ENCODE measurements at places on chromosomes 4 and X.

- no peak for DNase-seq
These were observed 9.7 kb downstream of the SOD3 start for GRCh38 chr4:24805067-24805466.

- DNase-seq, result no peak
These were observed 539.6 kb upstream of the DIPK2B start for GRCh38 chrX:45740291-45740690.

GRCh38 chr4:89752932-89753598 lies 83.9 kb downstream of the SNCA start:
- peak; percentile 21 for DNase-seq

GRCh38 chrX:133661962-133662839 lies 246.9 kb upstream of the GPC4 start:
- no peak for DNase-seq

GRCh38 chr4:26766141-26766540 lies 94.5 kb upstream of the STIM2 start:
- DNase-seq, result no peak

GRCh38 chrX:57918750-57919436 lies 8.6 kb upstream of the ZXDA start:
- no peak for DNase-seq

GRCh38 chr4:158621729-158622128 lies 50.0 kb downstream of the C4orf46 start:
- DNase-seq, result no peak

GRCh38 chrX:130539721-130540321 lies 138.0 kb downstream of the RBMX2 start:
- peak; percentile 34 for DNase-seq

GRCh38 chrX:78747489-78747888 lies at the start of gene LPAR4:
Gene LPAR4, plus strand, starts transcription at chrX:78747720. Its CDS starts 7,150 bp downstream, at chrX:78754870.
- no peak for DNase-seq

DNA sequence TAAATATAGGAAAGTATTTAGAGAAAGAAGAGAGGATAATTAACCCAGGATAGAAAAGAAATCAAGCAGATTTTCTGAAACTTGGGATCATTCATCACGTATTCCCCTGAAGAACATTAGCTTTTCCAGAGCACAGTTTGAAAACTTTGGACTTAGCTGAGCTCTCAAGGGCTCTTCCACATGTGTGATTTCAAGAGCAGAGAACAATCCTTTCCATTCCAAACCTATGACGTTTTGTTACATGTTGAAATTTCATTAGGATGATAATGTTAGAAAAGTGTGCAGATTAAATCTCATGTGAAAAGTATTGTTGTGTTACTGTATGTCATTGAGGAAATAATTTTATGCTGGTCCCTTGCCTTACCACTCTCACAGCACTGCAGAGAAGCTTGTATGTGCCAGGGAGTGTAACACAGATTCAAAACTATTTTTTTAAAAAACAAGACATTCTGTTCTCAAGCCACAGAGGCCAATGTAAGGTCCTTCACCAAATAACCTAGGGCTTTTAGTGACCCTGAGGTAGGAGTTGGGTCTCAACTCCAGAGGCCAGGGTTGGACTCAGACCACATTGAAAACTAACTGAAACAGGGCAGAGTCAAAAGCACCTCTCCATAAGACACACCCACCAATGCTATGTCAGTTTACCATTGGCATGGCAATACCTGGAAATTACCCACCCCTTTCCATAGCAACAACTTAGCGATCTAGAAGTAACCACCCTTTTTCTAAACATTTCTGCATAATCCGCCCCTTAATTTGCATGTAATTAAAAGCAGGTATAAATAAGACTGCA lies 141.3 kb downstream of the ANXA5 start:
- no peak for DNase-seq

- DNase-seq, result peak; percentile 94
These were observed 261.2 kb downstream of the TRIML1 start for GRCh38 chr4:188400451-188400850.

DNA sequence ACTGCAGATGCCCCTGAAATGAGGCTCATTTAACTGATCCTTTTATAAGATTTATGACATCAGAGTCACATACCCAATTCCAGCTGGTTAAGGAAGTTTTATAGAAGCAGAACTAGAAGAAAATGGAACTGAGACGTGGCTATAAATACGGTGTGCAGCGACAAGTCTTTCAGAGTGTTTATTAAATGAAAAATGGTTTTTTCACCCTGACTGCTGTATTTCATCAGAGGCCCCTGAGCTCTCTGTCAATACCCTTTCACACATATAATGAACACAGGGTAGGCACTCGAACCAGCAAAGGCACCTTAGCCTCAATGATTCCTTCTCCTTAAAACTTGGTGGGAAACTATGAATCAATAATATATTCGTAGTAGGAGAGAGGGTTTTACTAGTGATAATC lies 380.8 kb upstream of the ANXA10 start:
- no peak for DNase-seq

GRCh38 chr4:26360273-26360672 lies 39.5 kb downstream of the RBPJ start:
- DNase-seq, result no peak

DNA sequence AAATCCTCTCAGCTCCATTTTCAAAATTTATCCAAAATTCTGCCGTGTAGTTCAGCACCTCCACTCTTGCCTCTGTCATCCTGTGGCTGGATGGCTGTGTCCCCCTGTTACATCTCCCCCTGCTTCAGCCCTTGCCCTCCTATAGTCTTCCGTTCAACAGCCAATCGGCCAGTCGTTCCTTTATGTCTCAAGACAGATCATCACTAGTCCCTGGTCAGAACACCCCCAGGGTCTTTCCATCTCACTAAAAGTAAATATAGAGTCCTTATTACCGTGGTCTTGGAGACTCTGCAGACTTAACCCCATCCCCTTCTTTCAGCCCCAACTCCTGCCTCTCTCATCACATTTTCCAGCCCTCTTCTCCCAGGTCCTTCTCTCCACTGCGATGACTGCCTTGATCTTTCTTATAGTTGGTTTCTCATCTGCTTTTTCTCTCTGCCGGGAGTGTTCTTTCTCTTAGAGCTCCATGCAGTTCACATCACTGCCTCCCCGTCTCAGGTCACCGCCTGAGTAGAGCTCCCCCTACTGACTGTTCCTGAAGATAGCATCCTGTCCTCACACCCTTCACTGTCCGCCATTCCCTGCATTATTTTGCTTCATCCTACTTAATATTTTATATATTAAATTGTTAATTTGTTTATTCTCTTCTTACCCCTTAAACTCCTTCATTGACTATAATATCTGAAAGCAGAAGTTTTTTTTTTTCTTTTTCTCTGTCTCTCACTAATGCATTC lies 736.9 kb upstream of the MAGEB2 start:
- DNase-seq, result peak; percentile 37

DNA sequence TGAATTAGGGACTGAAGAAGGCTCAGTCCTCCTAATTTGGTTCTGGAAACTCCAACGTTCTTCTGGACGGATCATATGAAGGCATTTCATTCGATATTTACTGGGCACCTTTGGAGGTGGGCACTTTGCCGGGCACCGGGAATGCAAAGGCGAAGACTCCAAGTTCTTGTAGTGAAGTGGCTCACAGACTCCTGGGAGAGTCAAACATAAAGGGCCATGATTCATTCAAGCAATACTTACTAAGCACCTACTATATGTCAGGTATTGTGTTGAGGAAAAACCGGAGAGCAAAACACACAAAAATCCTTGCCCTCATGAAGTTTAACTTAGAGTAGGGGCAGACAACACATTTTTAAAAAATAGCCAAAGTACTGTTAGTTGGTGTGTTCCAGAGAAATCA lies 17.0 kb upstream of the ERCC6L start:
- DNase-seq, result no peak

DNA sequence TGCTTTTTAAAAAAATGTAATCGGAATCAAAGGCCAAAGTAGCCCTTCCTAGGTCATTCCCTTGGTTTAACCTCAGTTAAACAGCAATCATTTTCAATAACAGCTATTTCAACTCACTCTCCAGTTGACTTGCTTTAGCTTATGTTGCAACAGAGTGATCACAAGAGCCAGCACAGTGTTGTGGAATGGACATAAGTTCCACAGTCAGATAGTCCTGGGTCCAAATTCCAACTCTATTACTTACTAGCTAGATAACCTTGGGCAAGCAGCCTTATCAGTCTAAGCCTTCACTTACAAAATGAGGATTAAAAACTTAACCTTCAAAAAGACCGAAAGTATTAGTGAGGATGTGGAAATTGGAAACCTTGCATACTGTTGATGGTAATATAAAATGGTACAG lies 9.2 kb upstream of the GPC3 start:
- no peak for DNase-seq

DNA sequence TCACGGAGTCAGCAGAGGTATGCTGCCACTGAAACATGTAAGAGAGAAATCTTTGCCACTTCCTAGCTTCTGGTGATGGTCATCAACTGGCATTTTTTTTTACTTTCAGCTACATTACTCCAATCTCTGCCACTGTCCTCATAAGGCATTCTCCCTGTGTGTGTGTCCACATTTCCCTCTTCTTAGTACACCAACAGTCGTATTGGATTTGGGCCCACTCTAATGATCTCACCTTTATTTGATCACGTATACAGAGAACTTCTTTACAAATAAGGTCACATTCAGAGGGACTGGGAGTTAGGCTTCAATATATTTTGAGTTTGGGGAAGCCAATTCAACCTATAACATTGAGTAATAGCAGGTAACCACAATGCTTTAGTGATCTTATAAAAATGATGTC lies 649.1 kb downstream of the GRID2 start:
- DNase-seq, result no peak

GRCh38 chr4:168615294-168616065 lies 118.6 kb downstream of the PALLD start:
- no peak for DNase-seq

GRCh38 chr4:159049780-159050375 lies 53.0 kb upstream of the RAPGEF2 start:
- no peak for DNase-seq

- no peak for DNase-seq
These were observed 12.5 kb upstream of the ART3 start for GRCh38 chr4:76061982-76062381.

GRCh38 chrX:138923805-138924204 lies 212.3 kb upstream of the FGF13 start:
- DNase-seq, result no peak

- peak; percentile 70 for DNase-seq
These were observed 205.5 kb upstream of the NUDT6 start for GRCh38 chr4:123127875-123128274.

GRCh38 chr4:76463568-76463967 lies 28.5 kb downstream of the SHROOM3 start:
- no peak for DNase-seq

DNA sequence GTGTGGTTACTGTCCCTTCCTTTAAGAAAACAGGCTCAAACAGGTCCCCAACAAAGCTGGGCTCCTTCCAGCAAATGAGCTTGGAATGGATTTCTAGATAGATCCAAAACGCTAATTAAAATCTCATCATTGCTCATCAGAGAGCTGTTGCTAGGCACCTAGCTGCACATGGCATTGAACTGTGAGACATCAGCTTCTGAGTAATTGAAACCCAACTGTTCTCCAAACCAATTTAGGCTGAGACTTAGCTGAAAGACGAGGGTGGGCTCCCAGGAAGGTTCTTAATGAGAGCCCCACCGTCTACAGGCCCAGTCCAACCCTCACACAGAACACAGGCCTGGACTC lies 59.1 kb downstream of the FAM184B start:
- no peak for DNase-seq

DNA sequence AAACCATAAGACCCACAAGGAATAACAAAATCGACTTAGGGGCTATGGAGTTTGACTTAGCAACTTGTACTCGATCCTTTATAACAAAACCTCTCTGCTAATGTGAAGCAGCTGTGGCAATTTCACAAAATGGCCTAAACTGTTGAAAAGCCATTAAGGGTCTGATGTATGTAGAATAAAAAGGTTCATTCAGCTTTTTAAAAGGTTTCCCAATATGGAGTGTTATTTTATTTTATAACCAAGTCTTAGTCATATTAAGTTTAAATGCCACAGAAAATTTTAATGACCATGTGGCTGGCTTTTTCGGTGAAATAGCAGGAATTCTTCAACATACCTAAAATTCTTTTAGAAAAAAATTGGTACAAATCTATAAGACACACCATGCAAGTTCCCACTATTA lies 291.8 kb upstream of the HAND2 start:
- DNase-seq, result no peak

- no peak for DNase-seq
These were observed 84.3 kb downstream of the NBDY start for GRCh38 chrX:56813318-56813837.

GRCh38 chr4:153661215-153661822 lies 22.8 kb upstream of the TLR2 start:
- DNase-seq, result no peak

GRCh38 chr4:102694791-102695190 lies 66.0 kb downstream of the MANBA start:
- DNase-seq, result no peak

- no peak for DNase-seq
These were observed 280.9 kb downstream of the ARAP2 start for GRCh38 chr4:35963383-35963782.

- peak; percentile 56 for DNase-seq
These were observed 9.1 kb downstream of the LAMTOR3 start for GRCh38 chr4:99885063-99885664.

GRCh38 chrX:46485897-46486296 lies 59.3 kb downstream of the ZNF674 start:
- no peak for DNase-seq

GRCh38 chrX:140664939-140665338 lies 44.6 kb upstream of the LINC00632 start:
- DNase-seq, result peak; percentile 11

DNA sequence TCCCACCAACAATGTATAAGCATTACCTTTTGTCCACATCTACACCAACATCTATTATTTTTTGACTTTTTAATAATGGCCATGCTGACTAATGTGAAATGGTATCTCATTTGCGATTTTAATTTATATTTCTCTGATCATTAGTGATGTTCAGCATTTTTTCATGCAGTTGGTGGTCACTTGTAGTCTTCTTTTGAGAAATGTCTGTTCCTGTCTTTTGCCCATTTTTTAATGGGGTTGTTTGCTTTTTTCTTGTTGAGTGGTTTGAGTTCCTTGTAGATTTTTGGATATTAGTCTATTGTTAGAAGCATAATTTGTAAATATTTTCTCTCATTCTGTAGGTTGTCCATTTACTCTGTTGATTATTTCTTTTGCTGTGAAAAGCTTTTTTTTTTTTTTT lies 36.8 kb upstream of the PDLIM5 start:
- no peak for DNase-seq

GRCh38 chr4:52704133-52704532 lies 45.0 kb upstream of the USP46 start:
- DNase-seq, result no peak

- no peak for DNase-seq
These were observed 179.7 kb upstream of the NDP start for GRCh38 chrX:44152852-44153251.

DNA sequence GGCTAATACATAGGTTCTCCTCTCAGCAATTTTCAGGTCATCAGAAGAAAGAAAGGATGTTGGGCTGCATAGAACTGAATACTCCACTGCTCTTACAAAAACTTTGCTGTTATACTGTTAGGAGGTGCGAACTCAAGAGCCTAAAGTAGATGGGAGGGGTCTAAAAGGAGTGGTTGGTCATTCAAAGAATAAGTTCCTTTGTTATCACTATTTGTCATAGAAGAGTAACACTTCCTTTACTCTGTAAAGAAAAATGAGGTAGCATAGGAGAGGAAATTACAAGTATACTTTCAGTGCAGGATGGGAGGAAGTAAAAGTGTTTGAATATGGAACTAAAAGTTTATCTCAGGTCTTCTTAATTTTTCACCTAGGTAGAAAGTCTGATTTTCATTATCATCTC lies 61.5 kb downstream of the CCNI start:
- peak; percentile 52 for DNase-seq

GRCh38 chr4:1212546-1213335 lies 36.2 kb downstream of the CTBP1 start:
- DNase-seq, result no peak

GRCh38 chr4:172815499-172816164 lies 353.0 kb upstream of the GALNT7 start:
- DNase-seq, result no peak
